ENCODE measurements at places on chromosomes 6 and 20.

DNA sequence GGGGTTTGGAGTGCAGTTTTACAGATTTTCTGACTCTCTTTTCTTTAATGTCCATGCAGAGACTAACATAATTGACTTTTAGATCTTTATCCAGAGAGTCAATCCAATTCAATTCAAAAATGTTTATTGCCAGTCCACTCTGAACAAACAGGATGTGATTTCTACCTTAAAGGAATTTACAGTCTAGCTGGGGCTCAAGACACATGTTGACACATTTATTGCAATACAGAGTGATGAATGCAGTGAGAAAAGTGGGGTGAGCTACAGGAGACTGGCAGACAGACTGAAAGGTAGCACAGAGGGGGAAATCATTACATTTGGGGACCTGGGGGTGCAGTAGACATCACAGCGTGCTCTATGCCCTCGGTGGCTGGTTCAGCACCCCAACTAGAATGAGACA is 193.9 kb downstream of the SLC24A3 start:
- H3K27ac ChIP-seq, result no peak overlapping the region
- H3K4me1 ChIP-seq, result no peaks in the 10 kb centered on the region
- no peaks in the 10 kb centered on the region for H3K27me3 ChIP-seq
- no peaks in the 10 kb centered on the region for H3K36me3 ChIP-seq
- H3K4me3 ChIP-seq, result no peak overlapping the region

- H3K27ac ChIP-seq, result no peak overlapping the region
- H3K27me3 ChIP-seq, result no peaks in the 10 kb centered on the region
- H3K4me1 ChIP-seq, result peaks cover 61% of the 10 kb centered on the region
- no peak for DNase-seq
Observed at GRCh38 chr6:33420491-33421343, 852 bp downstream of the SYNGAP1 start.

GRCh38 chr20:36850759-36851158 is 25.2 kb upstream of the TLDC2 start:
- H3K36me3 ChIP-seq, result no peaks in the 10 kb centered on the region
- no peak overlapping the region for H3K27ac ChIP-seq
- no peak overlapping the region for H3K4me3 ChIP-seq
- no peaks in the 10 kb centered on the region for H3K27me3 ChIP-seq
- peaks cover 3% of the 10 kb centered on the region for H3K4me1 ChIP-seq

- no peaks in the 10 kb centered on the region for H3K4me1 ChIP-seq
- no peak overlapping the region for H3K27ac ChIP-seq
- no peaks in the 10 kb centered on the region for H3K36me3 ChIP-seq
- DNase-seq, result no peak
- H3K4me3 ChIP-seq, result no peak overlapping the region
Observed at GRCh38 chr20:24821391-24821790, 127.7 kb upstream of the CST7 start.

DNA sequence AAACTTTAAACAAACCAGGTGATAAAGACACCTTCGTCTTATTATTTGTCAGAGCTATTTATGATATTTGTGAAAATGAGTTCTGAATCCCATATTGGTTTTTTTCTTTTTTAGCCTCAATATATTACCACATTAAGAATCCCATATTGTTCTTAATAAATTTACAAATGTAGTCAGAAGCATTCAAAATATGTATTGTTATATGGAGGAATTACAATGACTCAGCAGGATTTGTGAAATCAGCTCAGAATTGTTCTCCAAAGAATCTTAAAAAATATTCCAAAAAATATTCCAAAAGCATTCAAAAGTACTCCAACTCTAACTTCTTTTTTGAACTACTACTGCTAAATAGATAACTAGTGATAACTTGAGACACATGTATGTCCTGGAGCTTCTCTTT is 6.5 kb upstream of the ZNF343 start:
- no peak overlapping the region for H3K27ac ChIP-seq
- DNase-seq, result no peak
- no peak overlapping the region for H3K4me3 ChIP-seq
- no peaks in the 10 kb centered on the region for H3K36me3 ChIP-seq
- H3K27me3 ChIP-seq, result peaks cover 6% of the 10 kb centered on the region
- H3K4me1 ChIP-seq, result no peaks in the 10 kb centered on the region

DNA sequence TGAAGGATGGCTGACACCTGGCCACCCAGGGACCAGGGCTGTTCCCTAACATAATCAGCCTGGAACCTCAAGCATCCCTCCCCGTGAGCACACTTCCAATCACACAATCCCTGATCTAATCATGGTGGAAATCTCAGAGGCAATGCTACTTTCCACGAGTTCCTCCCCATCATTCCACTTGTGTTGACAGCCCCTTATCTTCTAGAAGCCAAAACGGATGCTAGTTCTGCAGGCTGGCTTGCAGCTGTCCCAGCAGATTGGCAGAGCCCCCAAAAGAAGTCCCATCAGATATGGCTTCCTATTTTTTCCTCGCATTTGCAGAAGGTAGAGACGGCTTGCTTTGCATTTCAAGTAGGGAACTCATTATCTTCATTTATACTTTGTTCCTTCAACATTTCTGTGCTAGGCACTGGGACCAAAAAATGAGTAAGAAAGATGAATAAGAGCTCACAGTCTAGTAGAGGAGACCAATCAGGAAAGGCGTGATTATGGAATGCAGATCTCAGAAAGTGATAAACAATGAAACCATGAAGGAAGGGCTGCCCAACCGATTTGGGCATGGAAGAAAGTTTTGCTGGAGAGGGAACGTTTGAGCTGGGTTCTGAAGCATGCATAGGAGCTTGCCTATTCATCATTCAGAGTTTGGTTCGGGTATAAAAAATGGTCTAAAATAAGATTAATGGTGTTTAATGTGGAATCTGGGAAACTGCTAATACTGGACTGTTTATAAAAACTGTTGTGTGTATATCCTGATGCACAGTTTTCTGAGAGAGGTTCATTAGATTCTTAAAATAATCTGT is 44.6 kb upstream of the TBC1D7 start:
- no peaks in the 10 kb centered on the region for H3K36me3 ChIP-seq
- H3K4me1 ChIP-seq, result peaks cover 8% of the 10 kb centered on the region
- no peak overlapping the region for H3K27ac ChIP-seq
- DNase-seq, result no peak
- H3K27me3 ChIP-seq, result no peaks in the 10 kb centered on the region
- no peak overlapping the region for H3K4me3 ChIP-seq

DNA sequence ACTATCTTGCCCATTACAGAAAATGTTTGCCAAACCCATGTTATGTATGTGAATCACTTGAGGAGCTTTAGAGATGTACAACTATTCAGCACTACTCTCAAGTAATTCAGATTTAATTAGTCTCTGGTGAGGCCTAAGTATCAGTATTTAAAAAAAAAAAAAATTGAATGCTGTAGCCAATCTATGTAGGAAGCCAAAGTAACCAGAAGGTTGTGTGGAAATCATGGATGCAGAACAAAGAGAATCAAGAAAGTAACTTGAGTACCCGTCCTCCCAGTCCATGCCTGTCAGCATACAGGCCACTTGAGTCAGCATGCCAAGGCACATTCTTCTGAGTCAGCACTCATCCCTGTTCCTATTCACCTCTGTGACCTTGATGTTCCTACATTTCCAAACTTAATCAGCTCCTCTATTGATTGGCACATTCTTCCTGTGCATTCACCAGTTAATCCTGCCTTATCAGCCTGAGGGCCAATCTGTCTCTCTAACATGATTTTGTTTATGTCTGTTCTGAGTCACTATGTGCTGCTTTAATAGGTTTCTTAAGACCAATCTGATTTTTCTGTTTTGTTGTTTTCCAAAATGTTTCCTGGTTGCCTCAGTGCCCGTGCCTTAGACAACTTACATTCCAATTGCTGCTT is 165.6 kb downstream of the KCNQ5 start:
- no peaks in the 10 kb centered on the region for H3K4me1 ChIP-seq
- no peak for DNase-seq
- no peak overlapping the region for H3K27ac ChIP-seq
- H3K36me3 ChIP-seq, result no peaks in the 10 kb centered on the region

DNA sequence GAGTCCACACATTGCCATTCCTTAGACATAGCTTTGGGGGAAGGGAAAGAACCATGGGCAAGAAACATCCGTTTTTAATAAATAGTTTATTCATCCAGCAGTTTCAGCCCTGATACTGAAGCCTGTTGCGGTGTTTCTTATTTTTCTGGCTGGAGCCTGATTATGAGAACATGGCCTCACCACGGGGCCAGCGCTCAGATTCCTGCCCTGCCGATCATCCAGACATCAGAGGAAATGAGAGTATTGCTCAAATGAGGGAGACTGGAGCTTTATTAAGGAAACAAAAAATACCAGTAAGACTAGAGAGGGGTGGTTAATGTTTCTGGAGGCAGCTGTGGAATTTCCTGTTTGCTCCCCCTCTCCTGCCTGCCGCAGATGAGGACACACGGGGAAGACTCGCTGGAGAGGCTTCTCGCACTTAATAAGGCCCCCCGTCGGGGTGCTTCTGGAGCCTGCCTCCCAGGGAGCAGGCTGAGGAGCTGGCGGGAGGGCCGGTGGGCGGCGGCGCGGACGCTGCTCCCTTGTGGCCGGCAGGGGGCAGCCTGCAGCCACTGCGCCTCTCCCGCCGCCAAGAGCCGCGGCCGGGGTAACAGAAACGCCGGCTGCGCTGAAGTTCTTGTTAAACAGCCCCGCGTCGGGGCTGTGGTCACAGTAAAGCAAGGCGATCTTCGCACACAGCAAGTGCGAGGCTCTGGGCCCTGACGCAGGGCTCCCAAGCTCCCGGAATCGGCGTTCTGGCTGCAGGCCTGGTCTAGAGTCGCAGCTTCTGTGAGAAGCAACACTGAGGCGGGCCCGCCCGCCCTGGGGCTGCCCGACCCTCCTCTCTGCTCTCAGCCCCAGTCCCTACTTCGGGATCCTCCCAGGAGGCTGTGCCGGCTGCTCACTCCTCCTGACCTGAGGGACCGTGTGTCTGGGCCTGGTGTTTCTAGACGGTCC is 17.5 kb downstream of the LEMD2 start:
- no peak overlapping the region for H3K27ac ChIP-seq
- no peaks in the 10 kb centered on the region for H3K27me3 ChIP-seq
- no peak overlapping the region for H3K4me3 ChIP-seq
- DNase-seq, result peak; percentile 68
